ENCODE measurements at places on chromosomes 7 and 10.

- peak; percentile 92 for DNase-seq
Measured at GRCh38 chr7:151083071-151083823, at the start of gene TMUB1. TSS of gene TMUB1 (minus strand) at chr7:151083493. CDS start at chr7:151082563, 930 bp downstream.

- DNase-seq: no peak
Measured at GRCh38 chr10:117796130-117796745, 250.5 kb downstream of the RAB11FIP2 start.

DNA sequence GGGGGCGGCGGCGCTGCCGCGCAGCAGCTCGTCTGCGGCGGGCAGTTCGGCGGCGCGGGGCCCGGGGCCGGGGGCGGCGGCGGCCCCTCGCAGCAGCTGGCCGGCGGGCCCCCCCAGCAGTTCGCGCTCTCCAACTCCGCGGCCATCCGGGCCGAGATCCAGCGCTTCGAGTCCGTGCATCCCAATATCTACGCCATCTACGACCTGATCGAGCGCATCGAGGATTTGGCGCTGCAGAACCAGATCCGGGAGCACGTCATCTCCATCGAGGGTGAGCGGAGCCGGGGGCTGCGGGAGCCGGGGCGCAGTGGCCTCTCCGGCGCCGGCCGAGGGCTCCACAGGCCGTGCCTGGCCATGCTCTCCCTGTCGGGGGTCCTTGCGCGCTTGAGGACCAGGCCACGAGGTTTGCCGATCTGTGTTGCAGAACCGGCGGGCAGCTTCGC, 548 bp downstream of the AGAP3 start:
- no peak for DNase-seq

GRCh38 chr7:129789652-129790051, 163.1 kb downstream of the UBE2H start:
- no peak for DNase-seq

GRCh38 chr7:34696415-34696814, 38.4 kb downstream of the NPSR1 start:
- DNase-seq: no peak

GRCh38 chr10:27759483-27760272, 14.1 kb upstream of the MKX start:
- no peak for DNase-seq

GRCh38 chr7:17774248-17774647, 166.0 kb downstream of the SNX13 start:
- DNase-seq: no peak

DNA sequence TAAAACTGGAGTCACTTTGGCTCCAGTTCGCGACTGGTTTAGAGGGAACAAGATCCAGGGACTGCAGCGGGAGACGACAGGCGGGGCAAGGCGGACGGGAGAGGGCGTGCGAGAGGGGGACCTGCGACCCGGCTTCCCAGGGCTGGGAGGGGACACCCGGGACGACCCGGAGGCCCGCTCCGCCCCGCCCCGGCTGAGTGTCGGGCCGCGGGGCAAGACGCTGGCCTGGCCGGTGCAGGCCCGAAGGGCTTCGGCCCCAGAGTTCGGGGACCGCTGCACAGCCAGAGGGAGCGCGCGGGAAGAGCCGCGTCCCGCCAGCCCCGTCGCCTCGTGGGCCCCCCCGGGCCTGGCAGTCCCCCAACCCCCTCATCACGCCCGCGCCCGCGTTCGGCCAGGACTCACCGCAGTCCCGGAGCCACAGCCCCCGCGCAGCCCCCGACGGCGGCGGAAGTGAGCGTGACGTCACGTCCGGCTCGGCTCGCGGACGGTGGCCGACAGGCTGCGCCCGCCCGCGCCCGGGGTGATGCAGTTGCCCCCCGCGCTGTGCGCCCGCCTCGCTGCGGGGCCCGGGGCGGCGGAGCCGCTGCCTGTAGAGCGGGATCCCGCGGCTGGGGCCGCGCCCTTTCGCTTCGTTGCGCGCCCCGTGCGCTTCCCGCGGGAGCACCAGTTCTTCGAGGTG, at the start of the genes TUBGCP2 and ZNF511:
Gene TUBGCP2 (minus strand): TSS at position 452 of the 679 bp plus-strand sequence. CDS start 5,931 bp downstream, outside the sequence.
Gene ZNF511 (plus strand): TSS at position 494 of the 679 bp plus-strand sequence. CDS start 30 bp downstream, at position 524.
- DNase-seq: peak; percentile 95

GRCh38 chr10:111034598-111035310, 42.1 kb upstream of the ADRA2A start:
- no peak for DNase-seq

GRCh38 chr7:11195502-11195901, 221.8 kb downstream of the PHF14 start:
- DNase-seq: no peak

GRCh38 chr10:80414142-80414895, 6.0 kb downstream of the PRXL2A start:
- DNase-seq: no peak

DNA sequence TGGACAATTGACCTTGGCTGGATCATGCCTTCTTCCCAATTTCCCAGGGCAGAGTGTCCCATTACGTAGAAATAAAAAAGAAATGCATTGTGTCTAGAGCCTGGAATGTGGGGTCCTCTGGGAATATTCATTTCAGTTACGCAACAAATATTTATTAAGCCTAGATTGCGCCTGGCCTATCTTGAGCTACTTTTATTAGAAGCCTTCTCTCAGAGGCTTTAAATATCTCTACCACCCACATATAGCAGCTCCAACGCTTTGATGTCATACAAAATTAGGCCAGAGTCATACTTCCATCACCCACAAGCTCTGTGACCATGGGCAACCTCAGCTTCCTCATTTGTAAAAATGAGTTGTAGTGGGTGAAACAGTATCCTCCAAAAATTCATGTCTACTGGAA, 24.9 kb upstream of the CARD11 start:
- DNase-seq: peak; percentile 51

- no peak for DNase-seq
Measured at GRCh38 chr10:110786172-110786571, 85.6 kb upstream of the PDCD4 start.

GRCh38 chr10:128879441-128880140, 587.5 kb upstream of the MGMT start:
- DNase-seq: no peak

DNA sequence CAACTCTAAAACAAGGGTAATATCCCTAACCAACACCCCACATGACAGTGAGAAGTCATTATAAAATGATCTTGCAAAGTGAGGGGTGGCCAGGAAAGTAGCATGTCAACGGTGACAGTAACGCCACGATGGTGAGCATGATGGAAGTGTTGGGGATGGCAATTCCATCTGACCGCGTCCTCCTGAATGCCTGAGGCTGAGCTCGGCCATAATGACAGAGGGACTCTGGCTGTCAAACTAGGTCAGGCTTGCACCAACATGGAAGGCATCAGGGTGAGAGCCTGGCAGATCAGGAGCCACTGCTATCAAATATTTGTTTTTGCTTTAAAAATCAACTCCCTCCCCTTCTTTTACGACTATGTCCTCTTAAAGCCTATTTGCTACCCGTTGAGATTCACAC, 55.7 kb upstream of the EFCAB10 start:
- no peak for DNase-seq

DNA sequence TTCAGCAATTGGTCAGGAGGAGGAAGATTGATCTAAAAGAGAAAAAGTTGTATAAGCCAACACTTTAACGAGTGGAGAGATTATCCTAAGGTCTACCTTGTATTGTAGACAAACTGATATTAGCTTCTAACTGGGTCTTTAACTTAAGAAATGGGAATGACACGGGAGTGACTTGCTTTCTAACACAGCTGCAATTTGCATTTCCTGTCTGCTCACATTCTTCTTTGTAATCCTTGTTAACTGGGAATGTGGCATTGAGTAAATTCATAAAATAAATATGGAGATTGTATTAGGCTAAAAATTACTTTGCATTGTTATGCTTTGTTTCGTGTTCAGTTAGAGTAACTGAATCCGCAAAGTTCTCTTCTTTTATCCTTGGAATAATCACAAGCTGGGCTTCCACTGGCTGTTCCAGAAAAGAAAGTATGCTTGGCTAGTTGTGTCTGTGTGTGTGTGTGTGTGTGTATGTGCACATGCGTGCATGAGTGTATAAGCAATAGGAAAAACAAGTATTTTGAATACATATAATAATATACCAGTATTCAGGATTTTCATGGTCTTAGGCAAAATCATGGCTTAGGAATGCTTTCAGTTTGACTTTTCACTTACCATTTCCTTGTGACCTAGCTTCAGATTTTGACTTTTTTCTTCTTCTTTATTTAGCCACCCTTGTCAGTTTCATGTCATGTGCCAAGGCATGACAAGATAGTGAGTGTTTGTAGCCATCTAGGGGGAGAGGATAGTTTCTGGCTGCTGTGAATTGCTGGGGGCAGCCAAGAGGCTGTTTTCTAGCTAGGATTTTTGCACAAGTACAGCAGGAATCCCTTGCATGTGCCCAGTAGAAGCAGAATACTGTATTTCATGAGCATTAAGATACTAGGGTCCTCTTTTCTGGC, 54.5 kb upstream of the FZD8 start:
- no peak for DNase-seq

DNA sequence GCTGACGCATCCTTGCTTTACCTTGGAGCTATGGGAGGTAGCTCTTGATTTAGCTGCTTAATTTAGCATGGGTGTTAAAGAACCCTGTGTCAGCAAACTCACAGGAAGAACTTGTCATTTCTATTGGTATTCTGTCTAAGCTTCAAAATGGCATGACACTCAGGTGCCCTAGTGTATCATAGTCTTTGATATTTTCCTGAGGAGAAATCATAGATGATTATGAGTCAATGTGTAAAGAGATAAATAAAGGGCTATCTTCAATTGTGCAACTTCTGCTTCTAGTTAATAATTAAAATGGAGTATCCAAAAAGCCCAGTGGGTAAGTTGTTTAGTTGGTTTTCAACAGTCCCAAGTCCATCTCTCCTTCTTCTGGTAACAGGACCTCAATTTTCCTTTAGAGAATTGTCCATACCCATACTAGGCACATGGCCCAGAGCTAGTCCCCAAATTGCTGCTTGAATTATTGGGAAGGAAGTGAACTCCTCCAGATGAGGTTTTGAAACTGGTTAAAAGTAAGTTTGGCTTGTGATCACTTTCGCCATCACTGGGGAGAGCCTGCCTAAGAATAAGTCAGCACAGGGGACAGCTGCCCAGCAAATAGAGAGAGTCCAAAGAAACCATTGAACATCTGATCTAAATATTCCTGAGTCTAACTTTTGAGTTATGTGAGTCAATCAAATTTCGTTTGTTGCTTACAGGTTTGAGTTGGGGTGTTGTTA, 169.0 kb upstream of the PHYHIPL start:
- DNase-seq: no peak

GRCh38 chr10:11331726-11332125, 279.7 kb downstream of the USP6NL start:
- DNase-seq: no peak

- DNase-seq: no peak
Measured at GRCh38 chr10:104449391-104449790, 95.8 kb downstream of the CFAP58 start.

GRCh38 chr7:100191775-100192174, 14.1 kb downstream of the STAG3 start:
- no peak for DNase-seq

DNA sequence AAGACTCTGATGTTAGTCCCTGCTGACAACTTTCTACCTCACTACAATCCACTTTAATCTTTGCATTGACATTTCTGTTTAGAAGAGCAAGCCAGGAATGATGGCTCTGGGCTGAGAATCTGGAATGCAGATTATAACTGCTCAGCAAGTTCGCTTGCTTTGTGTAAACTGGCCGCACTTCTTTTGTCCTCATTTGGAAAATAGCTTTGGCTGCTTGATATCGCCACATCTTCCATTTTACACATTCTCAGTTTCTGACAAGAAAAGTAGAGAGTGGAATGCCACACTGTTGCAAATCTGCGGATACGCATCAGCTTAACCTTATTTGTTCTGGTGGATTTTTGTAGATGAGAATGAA, 429.8 kb downstream of the KCNMA1 start:
- DNase-seq: no peak

GRCh38 chr7:74153736-74154135, 20.4 kb upstream of the EIF4H start:
- DNase-seq: no peak

- DNase-seq: no peak
Measured at GRCh38 chr7:12074889-12075288, 136.2 kb upstream of the TMEM106B start.

DNA sequence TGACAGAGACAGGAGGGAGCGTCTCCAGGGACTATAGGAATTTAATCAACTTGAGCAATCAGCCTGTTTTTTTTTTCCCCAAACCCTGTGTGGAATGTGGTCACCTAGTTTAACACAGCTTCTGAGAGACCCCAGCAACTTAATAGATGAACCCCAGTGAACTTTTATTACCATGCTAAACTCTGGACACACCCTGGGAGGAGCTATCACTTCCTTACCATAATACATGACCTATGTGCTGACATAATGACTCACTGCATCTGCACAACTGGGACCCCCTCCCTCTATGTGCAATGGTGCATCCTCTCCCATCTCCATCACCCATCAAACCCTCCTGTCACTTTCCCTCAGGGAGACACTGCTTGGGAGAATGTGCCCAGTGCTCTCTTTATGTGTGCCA, 83.7 kb downstream of the EPC1 start:
- no peak for DNase-seq

DNA sequence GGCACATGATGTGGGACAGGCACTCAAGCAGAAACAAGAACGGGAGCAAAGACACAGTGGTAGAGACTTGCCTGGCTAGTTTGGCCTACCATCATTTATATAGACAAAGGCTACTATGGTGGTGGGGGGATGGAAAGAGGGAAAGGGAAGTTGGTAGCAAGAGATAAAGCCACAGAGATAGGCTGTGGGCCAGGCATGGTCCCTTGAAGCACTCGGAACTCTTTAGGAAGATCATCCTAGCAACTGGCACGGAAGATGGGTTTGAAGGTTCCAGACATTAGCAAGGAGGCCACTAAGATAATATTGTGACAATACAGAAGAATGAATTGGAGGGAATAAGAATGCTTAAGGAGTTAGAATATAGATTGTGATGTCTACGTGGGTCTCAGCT, 319.6 kb downstream of the ELMO1 start:
- DNase-seq: no peak

- DNase-seq: no peak
Measured at GRCh38 chr10:1280466-1281404, 224.6 kb downstream of the WDR37 start.

DNA sequence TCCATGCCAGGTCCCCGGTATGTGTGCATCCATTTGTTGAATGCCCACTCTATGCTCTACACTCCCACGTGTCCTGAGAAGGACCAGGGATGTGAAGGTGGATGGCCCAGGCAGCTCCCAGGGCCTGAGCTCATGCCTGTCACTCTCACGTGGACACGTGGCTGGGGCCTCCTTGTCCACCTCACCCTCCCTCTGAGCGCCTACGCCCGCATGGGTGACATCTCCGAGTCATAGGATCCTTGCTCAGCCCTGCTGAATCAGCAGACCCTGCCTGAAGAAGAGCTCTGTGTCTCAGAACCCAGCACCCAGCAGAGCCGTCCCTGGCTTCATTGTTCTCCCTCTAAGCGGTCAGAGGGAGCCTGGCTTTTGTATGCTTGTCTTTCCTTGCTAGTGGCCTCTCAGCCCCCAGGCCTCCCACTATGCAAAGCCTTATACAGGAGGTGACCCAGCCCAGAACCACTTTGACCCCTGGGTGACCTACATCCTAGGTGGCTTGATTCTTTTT, 107.9 kb upstream of the PPIF start:
- DNase-seq: no peak
